ENCODE measurements at places on chromosomes 16 and 17.

GRCh38 chr16:85641776-85642176 is 28.7 kb downstream of the GSE1 start:
- DNase-seq: peak; percentile 85

GRCh38 chr16:80733407-80733806 is 71.0 kb downstream of the CDYL2 start:
- no peak for DNase-seq

GRCh38 chr17:79890706-79891105 is 51.5 kb upstream of the CBX4 start:
- DNase-seq: no peak

DNA sequence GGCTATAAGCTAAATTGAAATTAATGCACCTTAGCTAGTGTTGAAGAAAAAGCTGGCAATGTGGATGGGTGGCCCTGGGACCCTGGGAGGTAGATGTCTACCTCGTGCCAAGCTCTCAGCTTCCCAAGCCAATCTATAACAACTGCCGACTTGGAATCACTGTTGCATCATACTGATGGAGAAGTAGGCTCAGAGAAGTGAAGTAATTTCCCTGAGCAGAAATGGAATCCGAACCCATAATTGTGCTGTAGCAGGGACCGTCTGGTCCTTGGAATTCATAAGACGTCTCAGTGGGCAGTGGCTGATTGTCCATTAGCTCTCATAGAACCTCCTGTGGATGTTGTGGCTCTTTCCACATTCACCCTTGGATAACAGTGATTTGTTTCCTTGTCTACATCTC is 196.6 kb downstream of the RAB11FIP4 start:
- no peak for DNase-seq

- DNase-seq: peak; percentile 68
These were observed at the start of gene PIPOX for GRCh38 chr17:29042679-29043538. TSS of gene PIPOX (plus strand) at chr17:29043141. CDS start at chr17:29043226, 85 bp downstream.

DNA sequence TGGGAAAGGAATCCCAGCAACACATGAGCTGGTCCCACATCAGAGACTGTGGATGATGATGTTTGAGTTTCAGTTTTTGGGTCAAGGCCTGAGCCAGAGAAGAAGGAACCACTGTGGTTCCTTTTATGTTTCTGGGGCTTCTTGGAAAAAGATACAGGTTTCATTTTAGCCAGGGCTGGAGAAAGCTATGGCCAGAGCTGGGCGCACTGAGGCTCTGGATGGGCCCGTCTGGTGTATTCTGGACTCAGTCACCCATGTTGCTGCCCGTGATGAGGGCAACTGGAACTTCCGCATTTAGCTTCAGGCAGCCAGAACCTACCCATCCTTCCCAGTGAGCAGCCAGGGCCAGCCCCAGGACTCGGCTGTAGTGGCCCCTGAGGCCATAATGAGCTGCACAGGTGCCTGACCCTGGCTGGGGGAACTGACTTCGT is 15.0 kb upstream of the PITPNA start:
- DNase-seq: no peak

- no peak for DNase-seq
These were observed 33.6 kb downstream of the TRPV3 start for GRCh38 chr17:3524024-3524423.

GRCh38 chr16:67790071-67790470 is 16.3 kb downstream of the RANBP10 start:
- no peak for DNase-seq

DNA sequence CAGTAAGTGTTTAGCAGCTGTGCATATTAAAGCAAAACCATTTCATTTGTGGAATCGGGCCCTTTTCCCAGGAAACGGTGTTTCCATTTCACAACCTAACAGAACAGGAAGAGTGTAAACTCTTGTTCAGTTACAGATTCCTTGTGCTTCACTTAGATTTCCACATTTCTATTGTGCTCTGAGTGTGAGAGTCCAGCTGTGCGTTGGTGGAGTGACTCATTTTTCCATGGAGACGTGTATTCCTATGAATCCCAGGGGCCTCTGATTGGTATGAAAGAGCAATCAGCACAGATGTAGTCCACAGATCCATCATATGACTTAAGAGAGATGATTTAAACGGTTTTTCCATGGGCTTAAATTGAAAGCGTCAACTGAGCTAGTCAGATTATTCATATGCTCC is 13.3 kb upstream of the CAVIN1 start:
- DNase-seq: peak; percentile 48

GRCh38 chr17:20121359-20122253 is 112.4 kb downstream of the SPECC1 start:
- DNase-seq: peak; percentile 49

- no peak for DNase-seq
These were observed 747.1 kb downstream of the KCNJ2 start for GRCh38 chr17:70916469-70916868.

DNA sequence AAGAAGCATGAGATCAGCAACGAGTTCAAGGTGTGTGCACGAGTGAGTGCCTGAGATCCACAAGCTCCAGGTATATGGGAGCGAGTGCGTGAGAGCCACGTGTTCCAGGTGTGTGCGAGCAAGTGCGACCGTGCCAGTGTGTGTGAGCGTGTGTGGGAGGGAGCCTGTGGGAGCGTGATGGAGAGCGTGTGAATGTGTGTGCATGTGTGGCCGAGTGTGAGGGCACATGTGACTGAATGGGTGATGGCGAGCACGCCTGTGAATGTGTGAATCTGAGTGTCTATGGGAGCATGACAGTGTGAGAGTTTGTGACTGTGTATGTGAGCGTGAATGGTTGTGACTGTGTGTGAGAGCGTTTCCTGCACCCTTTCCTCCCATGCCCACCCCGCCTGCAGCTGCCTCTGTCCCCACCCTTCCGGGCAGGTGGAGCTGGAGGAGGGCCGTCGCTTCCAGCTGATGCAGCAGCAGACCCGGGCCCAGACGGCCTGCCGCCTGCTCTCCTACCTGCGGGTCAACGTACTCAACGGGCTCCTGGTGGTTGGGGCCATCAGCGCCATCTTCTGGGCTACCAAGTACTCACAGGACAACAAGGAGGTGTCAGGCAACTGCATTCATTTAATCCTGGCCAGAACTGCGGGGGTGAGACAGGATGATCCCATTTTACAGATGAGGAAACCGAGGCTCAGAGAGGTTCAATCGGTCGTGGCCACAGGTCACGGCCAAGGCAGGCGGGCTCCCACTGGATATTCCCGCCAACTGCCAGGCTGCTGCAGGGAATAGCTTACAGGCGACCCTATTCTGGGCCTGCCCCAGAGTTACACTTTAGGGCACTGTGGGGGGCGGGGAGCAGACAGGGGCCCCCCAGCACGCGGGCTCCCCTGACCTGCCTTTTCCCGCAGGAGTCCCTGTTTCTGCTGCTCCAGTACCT is 3.7 kb downstream of the TMC8 start:
- no peak for DNase-seq

- DNase-seq: peak; percentile 42
These were observed 699 bp upstream of the PVALEF start for GRCh38 chr17:81164371-81165245.

GRCh38 chr17:45129426-45129939 is 2.8 kb downstream of the PLCD3 start:
- DNase-seq: no peak

DNA sequence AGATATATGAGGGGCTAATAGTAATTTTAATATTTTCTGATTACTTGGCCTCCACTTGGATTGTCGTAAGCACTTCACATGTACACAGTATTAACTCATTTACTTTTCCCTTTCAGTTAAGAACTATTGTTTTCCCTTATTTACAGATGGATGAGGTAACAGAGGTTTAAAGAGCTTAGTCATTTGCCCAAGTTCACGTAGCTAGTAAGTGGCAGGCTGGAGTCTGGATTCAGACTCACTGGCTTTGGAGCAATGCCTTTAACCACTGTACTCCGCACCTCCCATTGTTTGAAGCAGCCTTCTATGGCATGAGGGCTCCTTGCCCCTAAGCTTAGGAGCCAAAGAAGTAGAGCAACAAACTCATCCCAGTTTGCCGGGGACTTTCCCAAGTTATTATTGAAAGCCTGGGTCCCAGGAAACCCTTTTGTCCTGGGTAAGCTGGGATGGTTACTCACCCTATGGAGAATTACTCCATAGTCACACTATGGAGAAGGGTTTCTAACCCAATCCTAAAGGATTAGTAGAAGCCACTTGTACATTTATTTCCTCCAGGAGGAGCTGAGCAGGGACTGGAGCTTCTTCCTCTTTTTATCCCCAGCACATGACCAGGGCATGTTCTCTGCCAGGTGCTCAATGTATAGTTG is 12.3 kb downstream of the FOXL1 start:
- no peak for DNase-seq

DNA sequence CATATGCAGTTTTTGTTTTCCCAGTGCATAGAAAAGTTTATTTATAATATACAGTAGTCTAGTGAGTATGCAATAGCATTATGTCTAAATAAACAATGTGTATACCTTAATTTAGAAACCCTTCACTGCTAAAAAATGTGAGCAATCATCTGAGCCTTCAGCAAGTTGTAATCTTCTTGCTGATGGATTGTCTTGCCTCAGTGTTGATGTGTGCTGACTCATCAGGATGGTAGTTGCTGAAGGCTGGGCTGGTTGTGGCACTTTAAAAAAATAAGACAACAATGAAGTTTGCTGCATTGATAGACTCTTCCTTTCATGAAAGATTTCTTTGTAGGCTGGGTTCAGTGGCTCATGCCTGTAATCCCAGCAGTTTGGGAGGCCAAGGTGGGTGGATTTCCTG is 13.9 kb upstream of the CAPNS2 start:
- DNase-seq: no peak

- peak; percentile 53 for DNase-seq
These were observed 5.2 kb upstream of the OR1F1 start for GRCh38 chr16:3182608-3183444.

DNA sequence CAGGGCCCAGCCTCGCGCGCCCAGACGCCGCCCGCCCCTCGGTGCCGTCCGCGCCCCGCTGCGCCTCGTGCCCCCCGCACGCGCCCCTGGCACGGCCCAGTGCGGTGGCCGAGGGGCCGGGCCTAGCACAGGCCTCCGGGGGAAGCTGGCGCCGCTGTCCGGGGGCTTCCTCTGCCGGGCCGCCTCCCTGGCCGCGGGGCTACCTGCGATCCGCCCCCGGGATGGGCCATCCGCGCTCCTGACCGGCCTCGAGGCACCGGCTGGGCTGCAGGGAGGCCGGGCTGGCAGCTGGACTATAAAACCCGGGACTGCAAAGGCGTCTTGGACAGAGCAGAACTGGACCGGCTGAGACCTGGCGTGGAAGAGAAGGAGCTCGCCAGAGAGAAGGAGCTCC is 783 bp downstream of the BHLHA9 start:
- DNase-seq: no peak

DNA sequence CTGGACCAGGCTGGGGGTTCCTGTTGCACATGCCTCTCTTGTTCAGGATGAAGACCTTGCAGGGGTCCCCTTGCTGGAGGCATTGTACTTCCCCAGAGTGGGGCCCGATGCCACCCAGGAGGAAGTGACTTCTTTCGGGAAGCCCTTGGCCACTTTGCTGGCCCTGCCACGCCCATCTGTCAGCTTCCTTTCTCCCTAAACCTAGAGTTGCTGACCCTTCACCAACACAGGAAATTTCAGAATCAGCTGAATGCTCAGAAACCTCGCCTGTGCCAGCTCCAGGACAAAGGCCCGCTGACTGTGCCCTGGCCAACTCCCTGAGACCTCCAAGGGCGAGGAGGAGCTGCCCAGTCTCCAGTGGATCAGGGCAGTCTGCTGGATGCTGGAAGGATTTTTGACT is 26.7 kb downstream of the WNT9B start:
- DNase-seq: no peak

GRCh38 chr17:74380086-74380958 is 13.0 kb downstream of the GPR142 start:
- peak; percentile 69 for DNase-seq

GRCh38 chr17:36198831-36199465 is 2.4 kb upstream of the CCL3L1 start:
- DNase-seq: no peak

GRCh38 chr16:7304279-7304678 is 28.4 kb upstream of the RBFOX1 start:
- no peak for DNase-seq
